GM04503 (cell line): ENCODE measurements at places on chromosomes 4 and X.

DNA sequence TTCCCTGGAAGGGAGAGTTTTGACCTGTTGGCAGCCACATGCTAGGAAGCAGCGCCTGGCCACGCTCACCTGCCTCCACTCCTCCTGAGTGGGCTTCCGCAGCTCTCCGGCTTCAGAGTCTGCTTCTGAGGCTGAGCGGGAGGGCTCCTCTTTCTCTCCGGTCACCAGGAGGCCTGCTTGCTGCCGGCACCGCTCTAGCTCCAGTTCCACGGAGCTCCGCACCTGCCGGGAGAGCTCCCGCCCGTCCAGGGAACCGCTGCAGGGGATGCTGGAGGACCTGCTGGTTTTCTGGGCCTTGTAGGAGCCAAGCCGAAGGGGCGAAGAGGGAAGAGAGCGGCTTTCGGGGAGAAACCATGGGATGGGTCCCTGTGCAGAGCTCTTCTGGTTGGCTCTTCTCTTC, 26.0 kb downstream of the PPEF2 start:
- no peak for DNase-seq

DNA sequence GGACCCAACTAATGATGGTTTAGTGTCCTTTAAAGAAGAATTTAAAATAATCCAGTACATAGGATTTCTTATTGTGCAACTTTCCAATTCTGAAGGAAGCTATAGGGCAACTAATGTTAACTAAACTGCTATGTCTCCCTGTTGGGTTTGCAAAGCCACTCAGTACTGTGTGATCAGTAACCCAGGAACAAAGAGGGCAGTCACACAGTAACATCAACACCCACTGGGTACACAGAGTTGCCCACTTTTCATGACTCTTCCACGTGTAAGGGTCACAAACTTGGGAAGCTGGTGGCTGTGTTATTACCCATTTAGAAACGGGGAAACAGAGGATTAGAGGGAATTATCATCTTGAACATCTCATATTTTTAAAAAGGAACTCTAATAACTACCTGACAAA, 555.0 kb upstream of the DIPK2B start:
- no peak for DNase-seq

DNA sequence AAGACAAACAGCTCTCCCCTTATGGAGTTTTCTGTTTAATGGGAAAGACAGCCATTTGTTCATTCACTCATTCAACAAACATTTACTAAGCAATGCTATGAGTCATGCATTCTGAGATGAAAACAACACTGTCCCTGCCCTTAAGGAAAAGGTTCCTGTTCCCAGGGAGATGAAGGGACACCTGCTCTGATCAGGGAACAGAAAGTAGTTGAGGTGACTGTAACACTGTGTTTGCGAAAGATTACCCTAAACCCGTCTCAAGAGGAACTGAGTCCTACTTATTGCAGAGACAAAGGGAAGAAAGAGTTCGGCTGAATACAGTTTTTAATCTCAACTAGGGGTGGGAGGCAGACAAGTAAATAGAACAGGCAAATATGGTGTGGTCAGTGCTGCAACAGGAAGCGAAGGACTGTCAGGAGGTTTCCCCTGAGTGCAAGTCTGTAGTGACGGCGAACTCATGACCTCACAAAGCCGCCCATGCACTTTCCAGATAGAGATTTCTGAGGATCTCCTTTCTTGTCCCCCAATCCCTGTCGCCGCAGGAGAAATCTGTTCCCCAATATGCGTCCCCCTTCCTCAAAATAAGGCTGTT, 712 bp downstream of the STX18 start:
- no peak for DNase-seq

DNA sequence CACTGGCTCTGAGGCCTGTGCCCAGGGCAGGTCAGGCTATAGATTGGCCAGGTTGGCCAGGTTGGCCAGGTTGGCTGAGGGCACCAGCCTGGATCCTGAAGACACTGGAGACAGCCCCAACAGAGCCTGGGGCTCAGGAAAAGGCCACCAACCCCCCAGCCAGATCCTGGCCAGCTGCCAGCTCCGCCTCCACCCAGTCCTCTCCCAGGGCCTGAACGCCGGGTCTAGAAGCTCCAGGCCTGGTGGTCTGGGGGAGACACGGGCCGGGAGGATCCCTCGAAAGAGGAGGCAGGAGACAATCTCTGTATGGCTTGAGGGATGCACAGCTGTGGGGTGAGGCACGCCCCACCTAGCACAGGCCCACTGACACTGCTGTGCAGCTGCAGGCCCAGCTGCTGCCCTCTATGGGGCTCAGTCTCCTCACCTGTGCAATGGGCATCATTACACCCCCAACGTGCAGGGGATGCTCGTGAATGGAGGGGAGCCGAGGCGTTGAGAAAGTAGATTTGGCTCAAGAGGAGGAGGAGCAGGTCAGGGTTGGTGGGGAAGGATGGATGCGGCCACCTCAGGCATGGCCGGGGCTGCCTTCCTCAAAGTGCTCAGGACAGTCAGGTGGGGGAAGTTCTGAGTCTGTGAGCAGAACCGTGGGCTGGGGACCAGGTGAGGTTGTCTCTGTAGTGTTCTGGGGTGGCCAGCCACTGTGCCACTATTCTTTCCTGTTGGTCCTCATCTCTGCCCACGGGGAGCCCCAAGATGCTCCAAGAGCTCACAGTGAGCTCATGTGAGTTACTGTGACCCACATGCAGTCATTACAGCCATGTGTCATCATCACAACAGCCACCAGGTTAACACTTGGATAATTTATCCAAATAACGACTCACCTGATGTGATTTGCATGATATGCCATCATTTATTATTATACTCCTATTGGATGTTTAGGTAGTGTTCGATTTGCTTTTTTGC, 10.8 kb upstream of the GAGE10 start:
- no peak for DNase-seq

DNA sequence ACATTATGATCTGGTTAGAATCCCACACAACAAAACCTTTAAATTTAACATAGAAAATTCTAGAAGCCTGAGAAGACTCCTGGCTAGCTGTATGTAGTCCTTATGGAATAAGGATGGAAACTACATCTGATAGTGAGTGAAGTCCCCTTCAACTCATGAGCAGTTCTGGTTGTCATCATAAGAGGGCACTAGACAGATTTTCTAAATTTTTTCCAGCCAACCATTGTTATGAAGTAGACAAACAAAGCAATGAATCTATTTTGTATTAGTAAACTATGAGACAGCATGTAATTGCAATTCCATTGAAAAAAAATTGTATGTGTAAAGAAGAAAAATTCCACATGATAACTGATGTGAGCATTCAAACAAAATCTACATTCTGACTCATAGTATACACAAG, 35.2 kb downstream of the PWWP3B start:
- no peak for DNase-seq

DNA sequence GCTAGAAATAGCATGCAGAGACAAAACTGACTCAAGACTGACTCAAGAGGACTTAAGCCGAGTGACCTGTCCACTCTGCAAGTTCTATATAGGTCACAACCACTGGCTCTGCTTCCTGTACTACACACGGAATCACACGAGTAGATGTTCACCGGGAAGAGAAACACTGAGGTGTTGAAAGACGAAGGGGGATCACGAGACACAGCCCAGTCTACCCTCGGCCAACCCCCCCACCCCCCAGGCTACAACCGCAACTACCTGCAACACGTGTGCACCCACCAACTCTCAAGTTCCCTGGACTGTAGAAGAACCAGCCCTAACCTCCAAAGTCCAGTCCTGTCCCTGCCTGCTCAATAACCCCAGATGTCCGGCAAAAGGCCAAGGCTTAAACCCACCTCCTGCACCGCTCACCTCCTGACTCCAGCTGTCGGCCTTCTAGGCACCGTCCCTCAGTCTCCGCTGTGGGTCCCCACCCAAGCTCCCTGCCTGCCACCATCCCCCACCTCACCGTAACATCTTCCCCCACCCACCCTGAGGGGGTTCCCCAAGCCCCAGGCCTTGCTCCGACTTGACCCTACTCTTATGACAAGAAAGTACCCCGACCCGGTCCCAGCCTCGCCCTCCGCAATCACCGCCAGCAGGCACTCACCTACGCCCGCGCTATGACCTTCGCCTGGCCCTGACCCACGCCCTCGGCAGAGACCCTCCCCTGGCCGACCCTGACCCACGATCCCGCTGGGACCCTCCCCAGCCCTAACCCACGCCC, 739 bp downstream of the GAK start:
- DNase-seq, result peak; percentile 39

GRCh38 chr4:190014771-190015537, 12.1 kb downstream of the FRG2 start:
- DNase-seq, result no peak

GRCh38 chr4:81981218-81981617, 392.6 kb downstream of the HNRNPD start:
- DNase-seq, result no peak
